Naive thymus-derived CD8-positive, alpha-beta T cell (primary cell): ENCODE measurements at places on chromosomes 12 and 14.
A peak's percentile ranks its signal among the peaks of the same experiment; 100 is the strongest.

DNA sequence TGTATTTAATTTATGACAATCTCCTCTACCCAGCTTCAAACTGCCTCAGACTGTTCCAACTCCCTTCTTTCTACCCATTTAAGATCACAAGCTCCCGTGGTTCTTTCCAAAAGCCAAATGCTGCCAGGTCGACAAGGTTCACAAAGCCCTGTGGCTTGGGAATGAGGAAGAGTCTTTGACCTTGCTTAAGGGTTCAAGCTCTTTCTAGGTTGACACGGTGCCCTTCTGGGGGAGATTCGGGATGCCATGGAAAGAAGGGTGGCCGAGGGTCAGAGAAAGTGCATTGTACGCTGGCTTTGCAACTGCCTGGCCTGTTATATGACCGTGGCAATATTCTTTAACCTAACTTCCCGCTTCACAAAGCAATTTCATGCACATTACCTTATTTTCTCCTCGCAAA lies 239.3 kb downstream of the ANO2 start:
- H3K4me3 ChIP-seq = no peak overlapping the region
- no peaks in the 10 kb centered on the region for H3K4me1 ChIP-seq
- H3K27ac ChIP-seq = no peak overlapping the region
- no peaks in the 10 kb centered on the region for H3K36me3 ChIP-seq

GRCh38 chr12:82963956-82964355 lies 277.2 kb downstream of the TMTC2 start:
- H3K4me3 ChIP-seq = no peak overlapping the region
- DNase-seq = no peak
- no peak overlapping the region for H3K27ac ChIP-seq
- no peaks in the 10 kb centered on the region for H3K27me3 ChIP-seq

DNA sequence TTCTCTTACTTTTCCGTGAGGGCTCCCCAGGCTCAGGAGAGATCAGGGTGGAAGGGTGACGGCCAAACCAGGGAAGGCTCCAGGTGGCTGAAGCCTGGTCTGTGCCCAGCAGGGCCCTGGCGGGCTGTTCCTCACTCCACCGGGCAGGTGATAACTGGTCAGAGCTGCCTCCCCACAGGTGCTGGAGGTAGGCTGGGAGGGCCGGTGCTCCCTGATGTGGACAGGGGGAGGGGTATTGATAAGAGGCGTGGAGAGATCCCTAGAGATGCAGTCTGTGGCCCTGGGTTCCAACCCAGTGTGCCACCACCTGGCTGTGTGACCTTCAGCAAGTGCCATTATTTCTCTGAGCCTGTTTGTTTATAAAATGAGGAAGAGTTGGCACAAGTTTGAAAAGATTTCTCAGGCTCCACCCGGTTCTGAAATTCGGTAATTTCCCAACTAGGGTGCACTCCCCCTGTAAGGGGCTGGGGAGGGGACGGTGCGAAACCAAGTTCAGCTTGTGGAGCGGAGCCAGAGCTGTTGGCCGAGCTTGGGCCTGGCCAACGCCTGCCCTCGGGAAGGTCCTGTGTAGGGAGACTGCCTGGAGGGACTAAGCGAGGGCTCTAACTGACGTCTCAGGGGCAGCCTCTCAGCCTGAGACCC lies 1.0 kb upstream of the NR4A1 start:
- H3K27ac ChIP-seq = no peak overlapping the region
- H3K4me1 ChIP-seq = peaks cover 43% of the 10 kb centered on the region
- H3K36me3 ChIP-seq = no peaks in the 10 kb centered on the region
- DNase-seq = peak; percentile 35

DNA sequence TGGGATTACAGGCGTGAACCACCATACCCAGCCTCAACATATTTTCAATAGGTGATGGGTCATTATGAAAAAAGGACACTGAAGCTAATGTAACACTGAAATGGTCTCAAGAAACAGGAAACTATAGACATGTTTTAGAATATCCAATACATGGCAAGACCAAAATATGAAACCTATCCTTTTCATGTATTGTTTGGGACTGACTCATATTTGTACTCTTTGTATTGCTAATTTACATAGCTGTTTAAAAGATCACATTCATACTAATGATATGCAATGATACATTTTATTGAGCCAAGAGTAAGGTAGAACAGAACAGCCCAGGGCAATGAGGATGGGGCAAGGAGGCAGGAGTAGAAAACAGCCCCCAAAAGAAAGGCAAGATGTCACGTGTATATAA lies 32.6 kb downstream of the RESF1 start:
- H3K36me3 ChIP-seq = peaks cover 72% of the 10 kb centered on the region
- H3K4me1 ChIP-seq = peaks cover 18% of the 10 kb centered on the region

- peaks cover 5% of the 10 kb centered on the region for H3K4me1 ChIP-seq
- H3K36me3 ChIP-seq = peaks cover 11% of the 10 kb centered on the region
These were observed 7.4 kb downstream of the NKX2-1 start for GRCh38 chr14:36512585-36513003.

GRCh38 chr12:10293570-10294227 lies 14.0 kb upstream of the KLRD1 start:
- H3K27me3 ChIP-seq = no peaks in the 10 kb centered on the region
- H3K27ac ChIP-seq = peak overlapping the region; percentile 80
- DNase-seq = peak; percentile 21

DNA sequence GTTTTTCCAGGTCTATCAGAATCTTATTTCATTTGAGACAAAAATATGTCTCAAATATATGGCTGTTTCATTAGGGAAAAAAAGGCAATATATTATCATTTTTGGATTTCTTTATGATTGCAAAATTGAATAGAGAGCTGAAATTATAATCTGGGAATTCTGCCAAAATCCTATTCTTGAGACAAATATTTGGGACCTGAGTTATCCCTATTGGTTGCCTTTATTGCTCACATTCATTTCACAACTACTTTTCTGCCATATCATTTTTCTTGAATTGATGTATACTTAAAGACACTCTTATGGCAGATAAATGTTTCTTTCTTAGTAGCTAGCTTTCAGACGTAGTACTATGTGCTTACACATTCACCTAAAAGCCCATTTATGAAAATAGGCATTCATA lies 241.6 kb upstream of the NOVA1 start:
- DNase-seq = no peak
- H3K36me3 ChIP-seq = peaks cover 1% of the 10 kb centered on the region
- H3K4me3 ChIP-seq = no peak overlapping the region
- H3K4me1 ChIP-seq = no peaks in the 10 kb centered on the region
- no peaks in the 10 kb centered on the region for H3K27me3 ChIP-seq
- H3K27ac ChIP-seq = no peak overlapping the region

DNA sequence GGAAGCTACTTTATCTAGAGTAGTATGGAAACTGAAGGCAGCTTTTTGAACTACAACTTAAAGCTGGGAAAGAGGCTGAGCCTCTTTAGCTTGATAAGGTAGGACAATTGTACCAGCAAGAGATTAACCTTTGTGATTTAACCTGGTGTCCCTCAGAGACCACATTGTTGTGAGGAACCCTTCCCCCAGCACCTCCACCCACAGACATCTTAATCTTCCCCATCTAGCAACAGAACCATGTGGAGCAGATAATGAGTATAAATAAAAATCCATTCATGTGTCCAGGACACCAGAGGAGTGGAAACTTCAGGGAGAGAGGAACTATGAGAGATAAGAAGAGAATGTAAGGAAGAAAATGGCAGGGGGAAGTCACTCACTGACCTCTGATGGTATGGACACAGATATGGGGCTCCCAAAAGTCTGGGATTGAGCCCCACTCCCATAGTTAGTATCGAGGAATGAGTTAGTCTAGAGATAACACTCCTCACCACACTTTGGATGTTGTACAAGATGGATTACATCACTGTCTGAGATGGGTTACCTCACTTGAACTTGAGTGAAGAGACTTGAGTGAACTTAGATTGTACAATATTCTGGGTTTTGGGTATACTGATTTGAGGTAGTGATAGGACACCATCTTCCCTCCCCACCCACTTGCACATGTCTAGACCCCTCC lies 33.9 kb upstream of the SLC38A2 start:
- DNase-seq = no peak
- H3K27ac ChIP-seq = no peak overlapping the region
- no peak overlapping the region for H3K4me3 ChIP-seq
- no peaks in the 10 kb centered on the region for H3K36me3 ChIP-seq
- peaks cover 40% of the 10 kb centered on the region for H3K4me1 ChIP-seq
- H3K27me3 ChIP-seq = no peaks in the 10 kb centered on the region

- no peak overlapping the region for H3K4me3 ChIP-seq
- H3K36me3 ChIP-seq = no peaks in the 10 kb centered on the region
- H3K4me1 ChIP-seq = no peaks in the 10 kb centered on the region
These were observed 39.0 kb downstream of the LGMN start for GRCh38 chr14:92709340-92710000.

DNA sequence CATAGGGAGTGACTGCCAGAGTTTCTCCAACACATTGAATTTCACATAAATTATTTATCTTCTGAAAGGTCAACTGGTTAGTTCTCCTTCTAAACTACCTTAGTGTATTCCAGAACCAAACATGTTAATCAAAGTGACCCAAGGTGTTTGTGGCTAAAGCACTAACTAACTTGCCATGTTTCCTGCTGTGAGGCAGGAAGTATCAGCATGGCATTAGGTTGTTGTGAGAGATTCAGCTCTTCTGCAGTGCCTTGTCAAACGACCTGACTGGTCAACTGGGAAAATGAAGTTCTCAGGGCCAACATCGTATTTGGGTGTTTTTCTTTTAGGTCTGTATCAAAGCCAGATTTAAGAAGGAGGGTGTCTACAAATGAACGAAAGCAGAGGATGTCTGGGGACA lies 448.1 kb downstream of the APAF1 start:
- H3K4me3 ChIP-seq = no peak overlapping the region
- no peaks in the 10 kb centered on the region for H3K36me3 ChIP-seq
- no peak for DNase-seq
- H3K27ac ChIP-seq = no peak overlapping the region
- no peaks in the 10 kb centered on the region for H3K4me1 ChIP-seq

- DNase-seq = no peak
- H3K27ac ChIP-seq = no peak overlapping the region
- no peaks in the 10 kb centered on the region for H3K27me3 ChIP-seq
- H3K4me3 ChIP-seq = no peak overlapping the region
- no peaks in the 10 kb centered on the region for H3K4me1 ChIP-seq
These were observed 671.2 kb downstream of the LRFN5 start for GRCh38 chr14:42277840-42278239.

GRCh38 chr12:67046062-67046461 lies 223.1 kb upstream of the CAND1 start:
- no peak for DNase-seq
- no peak overlapping the region for H3K4me3 ChIP-seq
- H3K4me1 ChIP-seq = no peaks in the 10 kb centered on the region
- no peaks in the 10 kb centered on the region for H3K27me3 ChIP-seq
- H3K27ac ChIP-seq = no peak overlapping the region
